ENCODE measurements at places on chromosomes 7 and 10.

- DNase-seq: no peak
Observed at GRCh38 chr10:106938513-106938912, 226.0 kb downstream of the SORCS1 start.

DNA sequence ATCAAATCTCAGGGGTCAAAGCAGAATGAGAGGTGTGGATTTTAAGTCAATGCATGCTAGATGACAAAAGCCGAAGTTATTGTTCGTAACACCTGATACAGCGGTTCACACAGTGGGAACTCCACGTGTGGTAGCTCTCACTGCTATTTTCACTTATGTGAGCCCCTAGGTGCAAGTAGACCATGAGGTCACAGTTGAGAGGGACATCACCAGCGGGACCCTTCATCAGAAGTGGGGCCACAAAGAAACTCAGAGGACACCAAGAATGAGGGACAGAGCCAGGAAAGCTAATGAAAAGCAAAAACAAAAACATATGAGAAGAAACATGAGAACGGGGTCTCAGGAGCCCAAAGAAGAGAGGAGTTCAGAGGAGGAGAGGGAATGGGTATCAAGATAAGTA is 63.5 kb downstream of the ADAM12 start:
- no peak for DNase-seq

DNA sequence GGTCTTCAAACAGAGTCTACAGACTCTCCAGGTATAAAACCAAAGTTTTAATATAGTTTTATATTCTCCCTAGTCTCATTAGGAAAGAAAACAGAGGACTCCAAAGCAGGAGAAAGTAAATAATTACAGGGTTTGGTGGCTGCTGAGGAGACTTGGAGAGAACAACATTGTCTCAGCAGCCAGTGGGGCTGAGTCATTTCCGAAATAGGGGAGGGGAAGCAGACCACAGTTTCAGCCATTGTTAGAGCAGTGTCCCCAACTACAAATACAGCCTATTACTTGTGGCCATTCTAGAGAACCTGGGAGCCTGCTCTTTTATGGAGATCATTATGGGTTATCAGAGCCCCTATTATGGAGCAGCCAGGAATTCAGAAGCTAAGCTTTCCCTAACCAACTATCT is 44.2 kb upstream of the A1CF start:
- no peak for DNase-seq

GRCh38 chr7:130886438-130887135 is 152.6 kb upstream of the KLF14 start:
- DNase-seq: no peak

DNA sequence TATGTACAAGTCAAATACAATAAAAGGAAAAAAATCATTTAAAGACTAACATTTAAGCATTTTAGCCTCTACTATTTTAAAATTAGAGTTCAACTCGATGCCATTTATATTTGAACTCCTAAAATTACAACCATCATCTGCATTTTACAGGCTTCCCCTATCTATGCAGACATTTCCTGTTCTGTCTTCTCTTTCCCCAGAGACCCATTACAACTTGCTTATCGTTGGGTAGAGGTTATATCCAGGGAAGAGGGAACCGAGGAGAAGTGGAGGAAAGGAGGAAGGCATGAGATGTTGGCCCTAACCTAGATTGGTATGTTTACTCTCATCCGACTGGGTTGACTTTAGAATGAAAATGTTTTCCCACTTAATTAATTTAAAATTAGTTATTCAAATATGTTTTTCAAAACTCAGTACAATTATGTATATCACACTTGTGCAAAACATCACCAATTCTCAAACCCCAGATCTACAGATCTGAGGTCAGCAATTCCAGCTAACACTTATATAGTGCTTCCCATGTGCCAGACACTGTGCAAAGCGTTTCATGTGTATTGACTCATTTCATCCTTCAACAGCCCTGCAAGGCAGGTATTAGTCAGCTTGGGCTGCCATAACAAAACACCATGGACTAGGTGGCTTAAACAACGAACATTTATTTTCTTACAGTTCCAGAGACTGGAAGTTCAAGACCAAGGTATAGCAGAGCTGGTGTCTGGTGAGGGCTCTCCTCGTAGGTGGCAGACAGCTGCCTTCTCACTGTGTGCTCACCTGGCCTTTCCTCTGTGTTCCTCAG is 27.3 kb upstream of the HERPUD2 start:
- DNase-seq: no peak

GRCh38 chr10:88826388-88826787 is 23.9 kb downstream of the LIPM start:
- DNase-seq: no peak

DNA sequence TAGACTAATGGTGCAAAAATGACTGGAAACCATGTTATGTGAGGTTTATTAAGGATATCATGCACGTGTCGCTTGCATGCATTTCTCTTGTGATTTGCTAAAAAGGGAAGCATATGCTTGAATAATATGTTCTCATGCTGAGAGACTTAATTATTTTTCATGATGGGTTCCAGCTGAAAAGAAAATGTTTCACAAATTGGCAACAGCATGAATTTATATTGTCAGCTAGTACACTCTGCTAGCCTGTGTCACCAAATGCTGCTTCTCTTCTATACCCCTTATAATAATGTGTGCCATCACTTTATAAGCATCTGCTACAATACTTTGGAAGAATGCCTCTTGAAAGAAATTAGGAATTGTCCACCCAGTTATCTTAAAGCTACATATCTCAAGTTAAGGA is 63.0 kb downstream of the GNAI1 start:
- no peak for DNase-seq

DNA sequence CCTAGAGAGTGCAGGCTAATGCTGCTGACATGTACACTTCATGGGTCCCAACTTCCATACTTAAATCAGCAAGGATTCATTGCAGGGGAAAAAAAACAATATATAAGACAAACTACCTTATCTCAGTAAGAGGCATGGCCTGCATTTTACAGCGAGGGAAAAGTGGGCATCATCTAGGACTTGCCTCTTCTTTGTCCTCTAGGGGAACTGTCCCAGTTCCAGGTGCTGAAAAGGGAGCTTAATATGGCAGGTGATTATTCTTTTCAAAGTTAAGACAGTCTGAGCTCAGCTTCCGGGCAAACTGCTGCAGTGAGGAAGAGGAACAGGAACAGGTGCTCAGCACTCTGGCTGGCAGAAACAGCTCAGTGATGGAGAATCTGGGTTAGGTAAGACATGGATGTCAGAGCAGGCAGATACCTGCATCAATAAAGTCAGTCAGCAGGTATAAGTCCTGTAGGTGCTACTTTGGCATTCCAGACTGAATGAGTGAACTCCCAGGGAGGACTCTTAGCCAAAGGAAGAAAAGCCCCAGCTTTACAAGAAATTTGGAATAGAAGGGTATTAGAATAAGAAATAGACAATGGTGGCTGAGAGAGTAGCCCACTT is 147.2 kb downstream of the TMEM178B start:
- DNase-seq: no peak

Measured in stimulated activated CD4-positive, alpha-beta T cell treated with anti-CD3 and anti-CD28 coated beads, Interleukin-12 subunit alpha, Interleukin-12 subunit beta, amount 100 ng/mL, for 4 hours (primary cell).